ENCODE measurements at places on chromosomes 7 and 10. TPM values are rescaled to one million over a fixed set of nuclear protein-coding genes. Genes with fewer than 3 reads are reported as not detected.
A peak's percentile ranks its signal among the peaks of the same experiment; 100 is the strongest.

DNA sequence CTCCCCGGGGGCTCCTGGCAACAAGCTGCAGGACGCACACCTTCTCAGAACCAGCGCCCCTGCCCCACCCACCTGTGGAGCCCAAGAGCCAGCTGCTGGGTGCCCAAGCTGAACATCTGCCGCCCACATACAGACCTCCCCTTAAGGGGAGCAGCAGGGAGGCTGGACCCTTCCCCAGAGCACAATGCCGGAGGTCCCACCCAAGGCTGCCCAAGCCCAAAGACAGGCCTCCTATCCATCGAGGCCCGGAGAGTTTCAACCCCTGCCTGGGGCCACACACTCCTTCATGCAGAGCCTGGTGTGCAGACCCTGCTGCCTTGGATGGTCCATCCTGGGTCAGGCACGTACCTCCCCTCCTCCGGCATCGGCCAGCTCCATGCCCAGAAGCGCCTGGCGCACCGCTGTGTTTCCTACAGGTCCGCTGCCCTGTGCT, 48.7 kb downstream of the VIPR2 start:
- DNase-seq: no peak

- DNase-seq: no peak
These were observed 89.4 kb upstream of the C1QL3 start for GRCh38 chr10:16611037-16611436.

GRCh38 chr10:111246814-111247452, 170.1 kb downstream of the ADRA2A start:
- no peak for DNase-seq

- DNase-seq: no peak
These were observed 293.7 kb downstream of the BBS9 start for GRCh38 chr7:33422825-33423645.

DNA sequence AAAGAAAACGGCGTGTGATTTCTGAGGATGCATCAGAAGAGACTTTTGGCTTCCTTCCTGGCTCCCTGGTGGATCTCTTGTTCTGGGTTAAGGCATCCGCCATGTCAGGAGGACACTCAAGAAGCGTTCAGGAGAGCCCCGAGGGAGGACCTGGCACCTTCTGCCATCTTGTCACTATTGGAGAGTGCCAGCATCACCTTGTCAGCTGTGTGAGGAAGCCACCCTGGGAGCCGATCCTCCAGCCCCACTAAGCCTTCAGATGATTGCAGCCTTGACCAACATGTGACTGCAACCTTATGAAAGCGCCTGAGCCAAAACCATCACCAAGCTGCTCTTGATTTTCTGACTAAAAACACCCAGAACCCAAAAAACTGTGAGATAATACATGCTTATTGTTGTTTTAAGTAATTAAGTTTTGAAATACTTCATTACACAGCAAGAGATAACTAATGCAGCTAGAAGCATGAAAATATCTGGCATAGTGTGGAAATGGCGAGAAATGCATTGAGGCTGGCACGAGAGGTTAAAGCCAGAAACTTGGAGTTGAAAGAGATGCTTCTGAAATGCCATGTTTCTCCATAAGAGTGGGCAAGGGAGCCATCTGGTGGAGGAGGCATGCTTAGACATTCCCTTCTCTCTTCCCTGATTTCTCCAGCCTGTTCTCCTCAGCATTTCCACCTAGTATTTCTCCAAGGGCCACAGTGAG, 5.4 kb upstream of the ZFYVE27 start:
- DNase-seq: peak; percentile 83

GRCh38 chr7:371119-371778, 81.3 kb downstream of the FOXL3 start:
- no peak for DNase-seq

DNA sequence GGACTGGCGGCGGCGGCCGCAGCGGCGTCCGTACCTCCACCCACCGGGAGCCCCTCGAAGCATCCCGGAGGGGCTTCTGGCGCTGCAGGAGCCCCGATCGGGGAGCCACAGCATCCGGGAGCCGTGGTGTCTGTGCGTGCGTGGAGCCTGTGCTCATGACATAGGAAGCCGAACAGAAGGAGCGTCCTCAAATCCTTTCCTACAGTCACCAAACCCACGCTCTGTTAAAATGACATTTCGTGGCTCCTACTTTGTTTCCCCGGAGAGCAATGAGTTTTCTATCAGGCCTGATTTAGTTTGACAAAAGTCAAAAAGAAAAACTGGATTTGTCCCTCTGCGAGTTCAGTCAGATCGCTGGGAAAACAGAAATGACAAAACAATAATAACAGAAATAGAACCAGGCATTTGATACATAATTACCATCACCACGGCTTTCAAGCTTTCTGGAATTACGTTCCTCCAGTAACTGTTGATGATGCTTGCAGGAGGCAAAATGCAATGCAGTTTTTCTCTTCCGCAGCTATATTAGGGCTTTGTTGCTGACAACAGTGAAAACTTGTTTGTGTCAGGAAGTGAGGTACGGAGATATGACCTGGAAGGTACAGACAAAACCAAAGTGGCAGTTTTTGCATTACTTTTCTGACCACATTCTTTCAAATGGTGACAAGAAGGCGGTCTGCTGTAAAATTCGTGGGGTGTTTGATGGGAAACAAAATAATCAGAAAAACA, 219.3 kb upstream of the MKLN1 start:
- DNase-seq: no peak

GRCh38 chr10:65950075-65950474, 975.8 kb upstream of the LRRTM3 start:
- peak; percentile 10 for DNase-seq

- DNase-seq: peak; percentile 23
These were observed 12.2 kb downstream of the ADAM12 start for GRCh38 chr10:126375926-126376554.

DNA sequence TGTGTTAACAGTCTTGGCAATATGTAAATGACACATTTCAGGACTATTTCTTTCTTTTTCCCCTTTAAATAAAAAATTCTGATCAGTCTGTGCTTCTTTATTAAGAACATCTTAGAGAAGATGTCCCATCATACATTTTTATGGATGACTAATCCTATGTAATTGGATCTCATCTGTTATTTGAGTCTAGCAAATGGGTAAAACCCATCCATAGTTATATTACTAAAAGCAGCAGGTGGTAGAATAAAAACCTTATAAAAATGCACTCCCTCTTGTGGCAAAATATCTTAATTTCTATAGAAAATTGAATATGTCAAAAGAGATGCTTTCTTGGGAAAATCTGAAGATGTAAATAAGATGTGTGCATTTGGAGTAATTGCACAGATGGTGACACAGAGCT, 35.3 kb downstream of the TRRAP start:
- no peak for DNase-seq

DNA sequence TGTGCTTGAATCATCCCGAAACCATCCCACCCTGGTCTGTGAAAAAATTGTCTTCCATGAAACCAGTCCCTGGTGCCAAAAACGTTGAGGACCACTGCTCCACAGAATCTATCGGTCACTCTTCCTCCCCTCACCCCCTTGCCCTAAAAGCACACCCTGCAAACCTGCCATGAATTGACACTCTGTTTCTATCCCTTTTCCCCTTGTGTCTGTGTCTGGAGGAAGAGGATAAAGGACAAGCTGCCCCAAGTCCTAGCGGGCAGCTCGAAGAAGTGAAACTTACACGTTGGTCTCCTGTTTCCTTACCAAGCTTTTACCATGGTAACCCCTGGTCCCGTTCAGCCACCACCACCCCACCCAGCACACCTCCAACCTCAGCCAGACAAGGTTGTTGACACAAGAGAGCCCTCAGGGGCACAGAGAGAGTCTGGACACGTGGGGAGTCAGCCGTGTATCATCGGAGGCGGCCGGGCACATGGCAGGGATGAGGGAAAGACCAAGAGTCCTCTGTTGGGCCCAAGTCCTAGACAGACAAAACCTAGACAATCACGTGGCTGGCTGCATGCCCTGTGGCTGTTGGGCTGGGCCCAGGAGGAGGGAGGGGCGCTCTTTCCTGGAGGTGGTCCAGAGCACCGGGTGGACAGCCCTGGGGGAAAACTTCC, 784 bp upstream of the SERPINE1 start:
- peak; percentile 89 for DNase-seq

- DNase-seq: no peak
These were observed 13.3 kb downstream of the ZRANB1 start for GRCh38 chr10:124955243-124955642.

DNA sequence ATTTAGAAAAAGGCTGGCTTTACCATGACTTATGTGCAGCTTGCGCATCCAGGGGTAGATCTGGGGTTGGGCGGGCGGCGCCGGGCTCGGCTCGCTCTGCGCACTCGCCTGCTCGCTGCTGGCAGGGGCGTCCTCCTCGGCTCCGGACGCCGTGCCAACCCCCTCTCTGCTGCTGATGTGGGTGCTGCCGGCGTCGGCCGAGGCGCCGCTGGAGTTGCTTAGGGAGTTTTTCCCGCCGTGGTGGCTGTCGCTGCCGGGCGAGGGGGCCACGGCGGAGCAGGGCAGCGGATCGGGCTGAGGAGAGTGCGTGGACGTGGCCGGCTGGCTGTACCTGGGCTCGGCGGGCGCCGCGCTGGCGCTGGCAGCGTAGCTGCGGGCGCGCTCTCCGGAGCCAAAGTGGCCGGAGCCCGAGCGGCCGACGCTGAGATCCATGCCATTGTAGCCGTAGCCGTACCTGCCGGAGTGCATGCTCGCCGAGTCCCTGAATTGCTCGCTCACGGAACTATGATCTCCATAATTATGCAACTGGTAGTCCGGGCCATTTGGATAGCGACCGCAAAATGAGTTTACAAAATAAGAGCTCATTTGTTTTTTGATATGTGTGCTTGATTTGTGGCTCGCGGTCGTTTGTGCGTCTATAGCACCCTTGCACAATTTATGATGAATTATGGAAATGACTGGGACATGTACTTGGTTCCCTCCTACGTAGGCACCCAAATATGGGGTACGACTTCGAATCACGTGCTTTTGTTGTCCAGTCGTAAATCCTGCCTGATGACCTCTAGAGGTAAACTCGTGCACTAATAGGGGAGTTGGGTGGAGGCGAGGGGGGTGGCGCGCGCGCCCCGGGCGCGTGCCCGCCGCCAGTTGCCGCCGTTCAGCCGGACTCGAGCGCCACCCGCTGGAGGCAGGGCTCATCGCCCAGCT, at the start of gene HOXA5:
Gene HOXA5 (minus strand): TSS at position 659 of the 927 bp plus-strand sequence. CDS start 74 bp downstream, at position 585.
- DNase-seq: peak; percentile 91

DNA sequence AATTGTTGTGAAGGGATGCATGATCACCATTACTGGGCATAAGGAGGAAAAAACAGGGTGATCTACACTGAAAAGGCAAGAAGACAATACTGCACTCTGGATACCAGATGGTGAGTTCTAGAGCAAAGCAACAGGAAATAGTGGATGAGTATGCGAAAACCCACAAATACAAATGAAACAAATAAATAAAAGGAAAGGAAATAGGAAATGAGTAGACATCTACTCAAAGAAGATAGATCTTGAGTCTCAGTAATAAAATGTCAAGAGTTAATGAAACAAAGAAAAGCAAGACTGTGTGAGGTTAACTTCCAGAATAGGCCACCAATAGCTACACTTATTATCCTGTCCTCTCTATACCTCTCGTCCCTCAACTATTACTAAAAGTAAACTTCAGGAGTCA, 11.7 kb downstream of the ORC5 start:
- DNase-seq: no peak

- no peak for DNase-seq
These were observed 666.0 kb upstream of the COBL start for GRCh38 chr7:51982653-51983052.

- DNase-seq: peak; percentile 29
These were observed 50.3 kb upstream of the MACC1 start for GRCh38 chr7:20267482-20267881.

GRCh38 chr10:36171556-36171952, 529.5 kb upstream of the FZD8 start:
- DNase-seq: peak; percentile 44

GRCh38 chr10:88499569-88500470, 83.3 kb downstream of the RNLS start:
- DNase-seq: peak; percentile 30

GRCh38 chr7:155184923-155185322, 112.8 kb upstream of the INSIG1 start:
- DNase-seq: no peak

The MBL2 gene
- total RNA-seq: not detected

The WAC gene
- total RNA-seq: 66.9 TPM

The BLNK gene
- total RNA-seq: not detected

The INA gene
- total RNA-seq: not detected

The SLC16A12 gene
- 0.50 TPM for total RNA-seq

The TFPI2 gene
- 6.5 TPM for total RNA-seq

The CCDC3 gene
- 0.03 TPM for total RNA-seq

The TEX47 gene
- total RNA-seq: not detected

The DOCK4 gene
- total RNA-seq: 7.2 TPM

Measured in A172 (cell line).